HCT116 (cell line): ENCODE measurements at places on chromosomes 12 and 14. TPM values are rescaled to one million over a fixed set of nuclear protein-coding genes. Genes with fewer than 3 reads are reported as not detected.
A peak's percentile ranks its signal among the peaks of the same experiment; 100 is the strongest.

- no peak overlapping the region for H3K27ac ChIP-seq
- no peaks in the 10 kb centered on the region for H3K4me1 ChIP-seq
Observed at GRCh38 chr14:105258846-105259245, 10.5 kb downstream of the BTBD6 start.

Gene PIWIL1
- total RNA-seq: not detected

DNA sequence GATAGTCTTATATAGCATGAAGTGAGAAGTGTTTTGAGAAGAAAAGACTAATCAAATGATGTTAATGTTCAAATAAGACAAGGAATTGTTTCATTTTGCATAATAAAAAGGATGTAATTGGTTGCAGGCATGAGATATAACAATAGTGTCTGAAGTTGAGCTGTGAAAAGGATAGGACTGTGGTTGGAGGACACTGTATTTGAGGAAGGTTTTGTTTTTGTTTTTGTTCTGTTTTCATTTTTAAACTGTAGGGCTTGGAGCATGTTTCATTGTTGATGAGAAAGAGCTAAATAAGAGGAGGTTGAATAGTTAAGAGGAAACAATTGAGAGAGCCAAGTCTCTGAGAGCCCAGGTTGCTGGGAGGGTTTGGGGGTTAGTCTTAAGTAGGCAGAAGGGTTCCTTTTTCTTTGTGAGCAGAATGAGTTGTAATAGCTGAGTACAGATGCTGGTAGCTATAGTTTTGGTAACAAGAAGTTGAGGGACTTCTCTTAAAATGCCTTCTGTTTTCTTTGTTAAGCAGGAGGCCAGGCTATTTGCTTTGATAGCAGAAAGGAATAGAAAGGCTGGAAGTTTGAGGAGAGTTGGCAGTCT is 58.4 kb downstream of the CCDC91 start:
- DNase-seq: no peak
- H3K4me3 ChIP-seq: no peak overlapping the region
- no peaks in the 10 kb centered on the region for H3K27me3 ChIP-seq
- H3K4me1 ChIP-seq: no peaks in the 10 kb centered on the region
- no peak overlapping the region for H3K27ac ChIP-seq

GRCh38 chr12:68482660-68483059 is 128.0 kb upstream of the RAP1B start:
- DNase-seq: no peak
- H3K36me3 ChIP-seq: no peaks in the 10 kb centered on the region
- H3K27me3 ChIP-seq: no peaks in the 10 kb centered on the region
- H3K4me1 ChIP-seq: no peaks in the 10 kb centered on the region
- no peak overlapping the region for H3K27ac ChIP-seq
- H3K4me3 ChIP-seq: no peak overlapping the region

Gene NDUFA12
- 79.7 TPM for total RNA-seq

- no peaks in the 10 kb centered on the region for H3K36me3 ChIP-seq
- no peak for DNase-seq
- H3K4me1 ChIP-seq: no peaks in the 10 kb centered on the region
- no peak overlapping the region for H3K27ac ChIP-seq
Observed at GRCh38 chr12:14326699-14327098, 38.8 kb upstream of the ATF7IP start.

Gene KRT83
- not detected for total RNA-seq

- no peak overlapping the region for H3K4me3 ChIP-seq
- H3K36me3 ChIP-seq: no peaks in the 10 kb centered on the region
- H3K27ac ChIP-seq: no peak overlapping the region
- no peaks in the 10 kb centered on the region for H3K27me3 ChIP-seq
- no peak for DNase-seq
Observed at GRCh38 chr12:88782351-88782750, 202.1 kb upstream of the KITLG start.

Gene TAS2R13
- total RNA-seq: 0.91 TPM

GRCh38 chr14:103716091-103716801 is 636 bp downstream of the ZFYVE21 start:
- H3K27me3 ChIP-seq: no peaks in the 10 kb centered on the region
- H3K27ac ChIP-seq: peak overlapping the region; percentile 53; the same call in 1 of the 2 replicates
- DNase-seq: no peak
- no peaks in the 10 kb centered on the region for H3K36me3 ChIP-seq
- peaks cover 35% of the 10 kb centered on the region for H3K4me1 ChIP-seq
- peak overlapping the region; percentile 70 for H3K4me3 ChIP-seq

- no peak overlapping the region for H3K4me3 ChIP-seq
- no peak overlapping the region for H3K27ac ChIP-seq
- DNase-seq: no peak
- no peaks in the 10 kb centered on the region for H3K36me3 ChIP-seq
Observed at GRCh38 chr12:98280152-98280551, 235.2 kb upstream of the TMPO start.

Gene MANSC4
- not detected for total RNA-seq

Gene LRTM2
- 0.07 TPM for total RNA-seq

Gene MLEC
- 152 TPM for total RNA-seq

DNA sequence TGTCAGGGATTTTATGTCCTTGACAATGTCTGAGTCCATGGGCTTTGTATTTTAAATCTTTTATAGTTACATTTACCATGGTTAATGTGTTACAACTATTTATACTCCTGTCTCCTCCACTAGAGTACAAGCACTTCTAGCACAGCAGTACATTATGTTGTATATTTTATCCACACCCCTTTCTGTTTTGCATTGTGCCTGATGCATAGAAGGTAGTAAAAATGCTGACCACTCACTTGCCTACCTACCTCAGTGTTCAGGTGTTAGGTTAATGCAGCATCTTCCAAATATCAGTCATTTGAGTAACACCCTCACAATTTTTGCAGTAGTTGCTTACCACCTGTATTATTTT is 31.1 kb upstream of the SLC38A2 start:
- peaks cover 17% of the 10 kb centered on the region for H3K4me1 ChIP-seq
- H3K4me3 ChIP-seq: no peak overlapping the region
- no peak overlapping the region for H3K27ac ChIP-seq
- no peak for DNase-seq
- no peaks in the 10 kb centered on the region for H3K27me3 ChIP-seq

DNA sequence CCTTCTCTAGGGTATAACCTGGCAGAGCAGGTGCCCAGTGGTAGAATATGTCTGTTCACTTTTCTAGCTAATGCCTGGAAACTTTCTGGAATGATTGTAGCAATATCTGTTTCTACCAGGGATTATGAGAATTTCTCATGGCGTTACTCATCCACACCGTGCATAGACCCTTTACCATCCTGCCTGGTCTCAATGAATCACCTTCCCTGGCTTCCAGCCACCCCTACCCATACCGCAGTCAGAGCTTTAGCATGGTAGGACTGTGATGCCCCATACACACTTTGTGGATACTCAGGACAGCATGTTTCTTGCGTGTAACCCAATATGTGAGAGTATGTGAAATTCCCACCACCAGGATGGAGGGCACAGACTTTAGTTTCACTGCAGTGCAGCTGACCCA is 45.4 kb downstream of the TUNAR start:
- H3K4me1 ChIP-seq: no peaks in the 10 kb centered on the region
- no peaks in the 10 kb centered on the region for H3K36me3 ChIP-seq
- no peak overlapping the region for H3K4me3 ChIP-seq
- no peak for DNase-seq

Gene SERPINA5
- 3.0 TPM for total RNA-seq

DNA sequence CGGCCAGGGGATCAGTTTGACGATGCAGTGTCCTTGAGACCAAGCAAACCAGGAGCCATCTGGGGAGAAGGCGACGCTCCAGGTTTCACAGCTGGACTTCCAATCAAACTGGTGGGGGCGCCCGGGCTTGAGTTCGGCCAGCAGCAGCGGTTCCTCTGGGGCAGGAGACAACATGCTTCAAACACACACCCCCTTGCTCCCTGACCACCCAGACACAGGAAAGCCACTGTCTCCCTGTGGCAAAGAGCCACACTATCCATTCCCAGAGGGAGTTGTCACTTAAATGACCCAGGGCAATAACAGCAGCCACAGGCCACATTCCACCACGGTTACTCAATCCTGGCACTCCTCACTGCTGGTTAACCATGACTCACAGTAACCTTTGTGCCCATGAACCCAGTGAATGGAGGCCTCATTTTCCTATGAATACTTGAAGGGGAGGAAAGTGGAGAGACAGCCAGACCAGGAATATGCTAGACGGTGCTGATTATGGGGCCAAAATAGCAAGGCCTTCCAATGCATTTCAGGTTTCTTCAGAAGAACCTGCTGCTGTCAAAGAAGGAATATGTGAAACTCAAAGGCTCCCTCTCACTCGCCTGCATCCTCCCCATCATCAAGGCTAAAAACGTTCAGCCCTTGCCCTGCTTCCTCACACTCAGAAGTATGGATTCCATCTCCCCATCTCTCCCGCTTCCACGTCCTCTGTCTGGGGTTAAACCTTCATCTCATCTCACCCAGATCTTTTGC is 8.5 kb downstream of the WSB2 start:
- no peaks in the 10 kb centered on the region for H3K27me3 ChIP-seq
- 0 out of 2 replicates have a peak, but pooled peaks cover 5% of the 10 kb centered on the region for H3K36me3 ChIP-seq
- H3K4me3 ChIP-seq: peak overlapping the region; percentile 21
- peak overlapping the region; percentile 87 for H3K27ac ChIP-seq
- H3K4me1 ChIP-seq: peaks cover 58% of the 10 kb centered on the region

Gene TSPAN11
- not detected for total RNA-seq

DNA sequence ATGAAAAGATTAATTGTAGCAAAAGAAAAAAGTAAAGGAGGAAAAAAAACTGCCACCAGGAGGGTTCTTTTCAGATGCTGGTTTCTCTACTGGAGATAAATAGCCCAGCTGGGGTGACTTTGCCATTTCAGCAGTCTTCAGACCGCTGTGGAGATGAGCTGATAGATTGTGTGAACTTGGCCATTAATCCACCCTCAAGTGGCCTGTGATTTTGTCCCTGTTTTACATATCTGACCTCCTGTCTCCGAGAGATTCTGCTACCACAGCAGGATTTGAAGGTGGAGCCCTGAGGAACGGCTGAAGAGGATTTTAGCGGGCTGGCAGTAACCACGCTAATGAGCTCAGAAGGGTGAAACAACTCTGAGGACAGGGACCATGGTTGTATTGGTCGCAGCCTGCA is 72.7 kb downstream of the WSCD2 start:
- H3K27ac ChIP-seq: no peak overlapping the region
- peaks cover 52% of the 10 kb centered on the region; the same call in 1 of the 2 replicates for H3K27me3 ChIP-seq
- H3K4me3 ChIP-seq: no peak overlapping the region

DNA sequence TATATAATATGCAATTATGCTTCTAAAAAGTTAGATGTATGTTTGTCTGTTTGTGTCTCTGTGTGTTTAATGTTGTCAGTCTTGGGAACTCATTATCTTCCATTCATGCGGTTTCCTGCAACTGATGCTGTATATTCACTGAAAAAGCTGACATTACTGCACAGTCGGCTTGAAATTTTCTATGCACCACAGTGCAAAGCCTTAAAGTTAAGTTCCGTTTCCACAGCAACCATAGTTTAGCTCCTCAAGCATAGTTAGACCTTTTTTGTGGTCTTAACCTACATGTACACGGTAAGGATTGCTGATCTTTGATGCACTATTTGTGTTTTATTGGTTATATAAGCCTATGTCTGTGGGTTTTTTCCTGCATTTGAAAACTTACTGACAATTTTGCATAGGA is 309.4 kb downstream of the KCNC2 start:
- DNase-seq: no peak
- H3K36me3 ChIP-seq: no peaks in the 10 kb centered on the region
- no peak overlapping the region for H3K27ac ChIP-seq
- H3K4me1 ChIP-seq: no peaks in the 10 kb centered on the region
- H3K27me3 ChIP-seq: no peaks in the 10 kb centered on the region
